Dorsolateral prefrontal cortex (tissue), 122 donors: ENCODE measurements at places on chromosomes 16 and 17.

DNA sequence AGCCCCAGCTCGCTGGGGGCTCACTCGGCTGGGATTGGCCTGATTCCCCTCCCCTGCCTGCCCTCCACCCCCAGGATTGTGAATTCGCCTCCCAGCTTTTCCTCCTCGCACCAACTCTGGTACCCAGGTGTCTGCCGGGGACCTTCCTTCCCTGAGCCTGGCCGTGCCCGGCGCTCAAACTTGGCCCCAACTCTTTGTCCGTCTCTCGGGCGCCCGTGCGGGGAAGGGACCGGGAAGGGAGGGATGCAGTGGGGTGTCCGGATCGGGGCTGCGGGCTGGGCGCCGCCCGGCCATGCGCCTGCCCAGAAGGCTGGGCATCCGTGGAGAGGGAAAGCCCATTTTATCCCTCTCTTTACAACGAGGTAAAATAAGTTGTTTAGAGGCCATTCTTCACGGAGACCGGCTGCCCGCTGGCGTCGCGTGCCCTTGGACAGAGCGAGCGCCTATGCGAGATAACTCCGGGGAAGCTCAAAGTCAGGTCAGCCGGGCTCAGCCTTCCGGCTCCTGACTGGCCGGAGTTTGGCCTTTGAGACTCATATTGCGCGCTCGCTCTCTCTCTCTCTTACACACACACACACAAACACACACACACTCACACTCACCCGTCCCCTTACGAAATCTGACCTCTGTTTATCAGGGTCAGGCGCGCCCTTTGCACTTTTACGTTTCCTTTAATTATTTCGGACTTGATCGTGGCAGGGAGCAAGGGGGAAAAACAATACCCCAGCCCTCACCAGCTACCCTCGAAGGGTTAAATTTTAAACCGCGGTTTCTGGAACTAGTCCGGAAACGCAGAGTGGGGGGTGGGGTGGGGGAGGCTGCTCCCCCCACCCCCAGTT, 774 bp upstream of the MAF start:
- DNase-seq: no peak

DNA sequence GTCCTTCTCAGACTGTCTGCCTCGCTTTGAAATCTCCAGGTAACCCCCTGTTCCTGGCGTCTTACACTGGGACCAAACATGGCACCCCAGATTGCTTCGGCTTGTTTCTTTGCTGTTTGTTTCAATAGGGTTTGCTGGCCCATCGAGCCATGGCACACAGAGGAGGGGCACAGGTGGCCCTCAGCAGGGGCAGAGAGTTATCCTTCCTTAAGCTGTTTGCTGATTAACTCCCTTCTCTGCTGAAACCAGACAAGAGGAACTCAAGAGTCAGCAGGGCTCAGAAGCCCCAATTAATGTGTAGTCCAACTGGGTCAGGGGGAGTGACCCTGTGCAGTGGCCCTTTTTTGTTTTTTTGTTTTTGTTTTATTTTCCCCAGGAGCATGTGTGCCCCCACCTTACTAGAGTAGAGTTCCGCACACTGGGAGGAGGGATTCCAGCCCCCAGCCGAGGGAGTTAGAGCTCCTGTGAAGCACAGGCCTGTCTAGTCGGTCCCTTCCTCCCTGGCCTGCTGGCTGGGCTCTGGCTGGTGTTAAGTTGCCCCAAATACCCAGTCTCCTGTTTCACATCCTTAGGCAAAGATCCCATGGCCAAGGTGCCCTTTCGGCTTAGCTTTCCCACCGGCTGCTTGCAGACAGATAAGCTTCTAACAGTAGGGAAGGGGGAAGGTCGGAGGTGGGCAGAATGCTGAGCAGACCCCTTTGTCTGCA, 39.3 kb downstream of the YPEL2 start:
- no peak for DNase-seq

GRCh38 chr16:2208772-2209171, 1.9 kb downstream of the BRICD5 start:
- no peak for DNase-seq

DNA sequence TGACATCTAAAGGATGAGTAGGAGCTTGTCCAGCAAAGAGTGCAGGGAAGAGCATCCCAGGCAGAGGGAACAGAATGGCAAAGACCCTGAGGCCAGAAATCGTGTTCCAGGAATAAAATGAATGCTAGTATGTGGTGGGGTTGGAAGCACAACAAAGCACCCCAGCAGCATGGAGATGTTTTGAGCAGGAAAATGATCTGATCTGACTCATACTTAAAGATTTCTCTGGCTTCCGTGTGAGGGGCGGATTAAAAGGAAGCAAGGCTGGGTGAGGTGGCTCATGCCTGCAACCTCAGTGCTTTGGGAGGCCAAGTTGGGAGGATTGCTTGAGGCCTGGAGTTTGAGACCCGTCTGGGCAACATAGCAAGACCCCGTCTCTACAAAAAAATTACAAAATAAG, 2.3 kb downstream of the SLC5A11 start:
- DNase-seq: no peak

- DNase-seq: no peak
Observed at GRCh38 chr17:75099881-75100595, 9.7 kb upstream of the ARMC7 start.

GRCh38 chr17:75827308-75828075, 16.7 kb downstream of the UNC13D start:
- peak; percentile 35 for DNase-seq

- DNase-seq: no peak
Observed at GRCh38 chr17:4195306-4195705, 52.3 kb downstream of the CYB5D2 start.

- no peak for DNase-seq
Observed at GRCh38 chr16:24834459-24835335, 11.1 kb upstream of the SLC5A11 start.

DNA sequence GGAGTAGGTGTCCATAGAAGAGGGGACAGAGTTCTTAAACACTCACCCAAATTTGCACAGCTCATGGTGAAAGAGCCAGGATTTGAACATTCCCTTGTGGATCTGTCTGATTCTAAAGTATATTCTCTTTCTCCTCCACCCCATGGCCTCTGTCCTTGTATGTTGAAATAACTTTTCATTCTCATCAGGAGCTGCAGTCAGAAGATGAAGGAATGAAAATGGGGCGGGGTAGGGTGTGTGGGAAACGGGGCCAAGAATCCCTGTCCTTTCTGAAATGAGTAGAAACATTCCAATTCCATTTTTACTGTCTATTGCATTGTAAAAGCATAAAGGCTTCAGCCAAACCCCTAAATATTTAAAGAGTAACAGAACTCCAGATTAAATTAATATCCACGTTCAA, 42.8 kb downstream of the NOG start:
- DNase-seq: no peak

- DNase-seq: no peak
Observed at GRCh38 chr17:78146881-78147280, 696 bp downstream of the C17orf99 start.

GRCh38 chr16:17281052-17281451, 189.7 kb downstream of the XYLT1 start:
- DNase-seq: no peak

- DNase-seq: no peak
Observed at GRCh38 chr17:5003214-5003867, 5.6 kb downstream of the KIF1C start.

GRCh38 chr16:56558024-56558747, 6.7 kb upstream of the MT4 start:
- peak; percentile 89 for DNase-seq

- DNase-seq: no peak
Observed at GRCh38 chr16:87625241-87625797, 23.0 kb downstream of the JPH3 start.

GRCh38 chr17:72266112-72266775, 145.4 kb downstream of the SOX9 start:
- no peak for DNase-seq

- no peak for DNase-seq
Observed at GRCh38 chr17:37802061-37802595, 57.3 kb upstream of the HNF1B start.

DNA sequence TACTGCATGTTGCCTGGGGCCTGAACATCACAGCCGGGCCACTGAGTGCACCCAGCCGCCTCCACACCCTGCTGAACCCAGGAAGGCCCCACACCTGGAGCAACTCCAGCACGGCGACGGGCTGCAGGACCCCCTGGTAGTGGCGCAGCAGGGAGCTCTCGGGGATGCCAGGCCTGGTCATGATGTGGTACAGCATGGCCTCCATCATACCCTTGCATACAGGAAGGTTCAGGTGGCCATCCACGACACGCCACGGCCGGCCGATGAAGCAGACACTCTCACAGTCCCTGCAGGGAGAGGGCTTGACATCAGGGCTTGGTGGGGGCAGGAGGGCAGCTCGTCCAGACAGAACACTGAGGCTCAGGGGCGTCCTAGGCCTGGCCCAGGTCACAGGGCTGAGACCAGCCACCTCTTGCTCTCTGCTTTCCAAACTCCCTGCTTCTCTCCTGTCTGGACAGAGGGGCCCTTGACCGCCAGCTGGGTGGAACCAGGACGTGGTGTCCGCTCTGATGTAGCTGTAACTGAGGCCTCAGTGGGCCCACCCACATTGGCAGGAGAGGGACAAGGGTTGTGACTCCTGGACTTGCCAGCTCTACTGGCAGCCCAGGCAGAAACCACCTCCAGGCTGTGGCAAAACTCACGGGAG, 60.3 kb downstream of the IL21R start:
- DNase-seq: no peak

- DNase-seq: no peak
Observed at GRCh38 chr16:83818276-83818675, 10.5 kb downstream of the HSBP1 start.
